ENCODE measurements at places on chromosomes 7 and 10. TPM values are rescaled to one million over a fixed set of nuclear protein-coding genes. Genes with fewer than 3 reads are reported as not detected.

DNA sequence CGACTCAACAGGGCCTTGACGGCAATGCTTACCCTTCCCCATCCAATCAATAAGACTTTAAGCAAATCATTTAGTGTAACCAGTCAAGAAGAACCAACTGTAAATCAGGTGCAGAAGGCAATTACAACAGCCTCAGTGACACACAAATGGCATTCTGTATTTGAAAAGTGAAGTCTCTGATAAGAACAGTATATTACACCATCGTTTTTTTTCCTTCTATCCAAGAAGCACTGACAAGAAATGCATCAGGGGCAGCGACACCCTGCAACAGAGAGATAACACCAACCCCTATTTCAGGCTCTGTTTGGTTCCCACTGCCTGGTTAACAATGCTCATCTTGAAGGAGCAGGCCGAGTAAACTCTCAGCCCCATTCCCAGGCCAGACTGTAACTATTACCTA lies 204.0 kb upstream of the AOAH start:
- no peak for DNase-seq

DNA sequence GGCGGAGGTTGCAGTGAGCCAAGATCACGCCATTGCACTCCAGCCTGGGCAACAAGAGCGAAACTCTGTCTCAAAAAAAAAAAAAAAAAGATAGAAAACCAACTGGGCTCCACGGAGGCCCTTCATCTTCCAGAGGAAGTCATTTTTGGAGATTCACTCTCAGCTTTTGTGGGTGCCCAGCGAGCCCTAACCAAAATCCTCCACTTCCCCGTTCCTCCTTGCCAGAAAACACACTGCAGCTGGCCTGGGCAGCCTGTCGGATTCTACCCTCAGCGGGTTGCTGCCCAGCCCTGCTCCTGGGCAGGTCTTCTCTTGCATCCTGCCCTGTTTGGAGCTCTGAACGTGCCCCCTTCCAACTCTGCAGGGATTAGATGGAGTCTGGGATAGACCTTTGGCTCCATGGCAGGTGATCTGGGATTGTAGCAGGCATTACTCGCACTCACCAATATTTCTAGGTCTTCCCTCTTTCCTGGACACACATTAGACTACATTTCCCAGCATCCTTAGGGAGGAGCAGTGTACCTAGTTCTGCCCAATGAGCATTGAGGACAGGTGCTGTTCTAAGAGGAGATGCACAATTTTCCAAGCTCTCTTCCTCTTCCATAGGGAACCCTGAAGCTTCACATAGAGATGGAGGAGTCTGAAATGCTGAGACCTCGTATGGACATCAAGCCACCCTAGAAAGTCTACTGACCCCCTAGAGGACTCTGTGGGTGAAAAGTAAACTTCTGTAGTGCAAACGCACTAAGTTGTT lies 4.6 kb downstream of the GRID2IP start:
- DNase-seq: no peak

DNA sequence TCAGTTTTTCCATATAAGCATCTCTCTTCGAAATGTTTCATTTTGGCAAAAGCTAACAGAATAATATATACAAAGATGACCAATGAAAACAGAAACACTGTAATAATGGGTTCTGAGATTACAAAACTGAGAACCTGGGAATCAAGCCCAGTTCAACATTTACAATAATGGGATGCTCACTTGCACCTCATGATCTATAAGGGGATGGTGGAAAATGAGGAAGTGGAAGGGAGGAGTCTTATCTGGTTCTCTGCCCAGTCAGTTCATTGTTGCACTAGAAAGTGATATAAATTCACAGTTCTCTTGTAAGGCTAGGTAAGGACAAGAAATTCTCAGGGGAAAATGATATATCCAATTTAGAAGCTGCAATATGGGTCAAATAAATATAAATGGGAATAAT lies 31.7 kb upstream of the RHOBTB1 start:
- peak; percentile 65 for DNase-seq

DNA sequence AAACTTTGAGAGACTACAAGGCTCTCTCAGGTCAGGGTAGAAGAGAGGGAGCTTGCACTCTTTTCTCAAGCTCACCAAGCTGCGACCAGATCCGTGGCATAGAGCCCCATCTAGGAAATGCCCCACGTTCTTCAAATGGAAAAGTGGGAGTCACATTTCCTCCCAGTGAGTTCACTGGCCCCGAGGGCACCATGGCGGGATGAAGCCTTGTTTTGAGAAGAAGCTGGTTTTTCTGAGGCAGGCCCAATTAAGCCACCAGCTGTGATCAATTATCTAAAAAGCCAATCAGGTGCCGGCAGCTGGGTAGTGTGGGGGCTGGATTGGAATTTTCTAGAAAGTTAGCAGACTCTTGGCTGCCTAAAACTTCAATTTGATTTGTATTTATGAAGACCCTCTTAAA lies 101.4 kb downstream of the ZNF365 start:
- no peak for DNase-seq

GRCh38 chr10:14001298-14002040 lies 329.3 kb downstream of the FRMD4A start:
- DNase-seq: no peak

DNA sequence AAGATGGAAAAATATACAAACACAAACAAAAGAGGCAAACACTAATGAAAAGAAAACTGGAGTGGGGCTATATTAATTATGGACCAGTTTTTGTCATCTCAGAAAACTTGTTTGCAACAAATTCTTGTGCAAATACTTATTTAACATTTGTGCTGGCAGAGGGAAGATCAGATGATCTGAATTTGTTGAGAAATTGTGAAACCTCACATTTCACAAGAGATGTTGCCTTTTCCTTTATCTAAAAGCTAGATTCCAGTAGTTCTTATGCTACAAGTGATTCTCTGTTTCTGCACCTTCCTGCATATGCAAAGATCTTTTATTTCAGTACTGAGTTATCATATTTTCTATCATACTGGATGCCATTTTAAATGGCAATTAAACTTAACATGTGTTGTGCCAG lies 320.7 kb downstream of the SUGCT start:
- peak; percentile 38 for DNase-seq

GRCh38 chr10:78764436-78764835 lies 304.3 kb upstream of the ZMIZ1 start:
- no peak for DNase-seq

DNA sequence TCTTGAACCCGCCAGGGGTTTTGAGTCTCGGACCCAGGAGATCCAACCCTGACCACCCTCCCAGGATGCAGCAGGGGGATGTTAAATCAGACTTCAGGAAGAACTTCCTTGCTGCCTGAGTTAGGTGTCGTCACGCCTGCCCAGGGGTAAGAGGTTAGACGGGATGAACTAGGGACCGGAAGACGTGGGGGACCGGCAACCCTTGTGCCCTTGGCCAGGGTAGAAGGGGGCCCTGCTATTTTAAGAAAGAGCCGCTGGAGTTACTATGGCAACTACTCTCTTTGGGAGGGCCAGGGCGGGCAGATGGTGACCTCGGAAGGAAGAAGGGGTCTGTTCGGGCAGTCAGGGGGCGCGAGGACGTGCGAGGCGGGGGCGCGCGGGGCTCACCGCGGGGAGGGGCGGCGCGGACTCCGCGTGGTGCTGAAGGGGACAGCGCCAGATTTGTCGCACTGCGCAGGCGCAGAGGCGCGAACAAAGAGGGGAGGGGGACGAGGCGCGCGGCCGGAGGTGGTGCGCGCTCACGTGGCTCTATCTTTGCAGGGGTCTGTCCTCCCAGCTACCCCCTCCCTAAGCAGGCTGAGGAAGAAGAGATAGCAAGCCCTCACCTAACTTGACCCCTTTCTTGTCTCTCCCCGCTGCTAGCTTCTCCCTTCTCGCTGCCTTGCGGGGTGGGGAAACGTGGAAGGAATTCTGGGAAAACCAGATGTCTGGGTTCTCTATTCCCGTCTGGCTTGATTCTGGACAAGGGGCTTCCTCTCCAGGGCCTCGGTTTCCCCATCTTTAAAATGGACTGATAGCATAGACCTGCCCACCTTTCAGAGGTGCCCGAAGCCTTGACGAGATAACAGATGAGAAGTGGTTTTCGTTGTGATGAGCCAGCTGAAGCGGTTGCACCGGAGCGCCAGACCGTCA lies 940 bp upstream of the PSD start:
- no peak for DNase-seq

- peak; percentile 8 for DNase-seq
Observed at GRCh38 chr10:133516057-133516456, 11.1 kb upstream of the CYP2E1 start.

GRCh38 chr10:117373823-117374505 lies 1.3 kb downstream of the PDZD8 start:
- peak; percentile 51 for DNase-seq

GRCh38 chr10:92213049-92213448 lies 77.8 kb downstream of the CPEB3 start:
- DNase-seq: no peak

DNA sequence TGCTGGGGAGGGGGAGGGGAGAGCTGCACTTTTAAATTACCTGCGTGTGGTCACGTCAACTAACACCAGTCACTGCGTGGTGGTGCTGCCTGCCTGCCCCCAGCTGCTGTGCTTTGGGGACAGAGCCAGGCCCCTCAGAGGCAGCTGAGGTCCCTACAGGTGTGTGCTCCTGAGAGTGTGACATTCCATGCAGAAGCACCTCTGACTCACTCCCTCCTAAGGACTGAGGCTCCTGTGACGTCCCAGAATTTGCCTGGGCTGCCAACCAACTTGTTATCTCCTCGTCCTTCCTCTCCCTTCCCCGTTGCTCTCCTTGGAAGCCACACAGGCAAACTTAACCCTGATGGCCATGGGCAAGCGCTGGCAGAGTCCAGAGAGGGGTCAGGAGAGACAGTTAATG lies 563.0 kb downstream of the PARD3 start:
- DNase-seq: no peak

- DNase-seq: no peak
Observed at GRCh38 chr10:132546567-132547420, 9.2 kb downstream of the INPP5A start.

DNA sequence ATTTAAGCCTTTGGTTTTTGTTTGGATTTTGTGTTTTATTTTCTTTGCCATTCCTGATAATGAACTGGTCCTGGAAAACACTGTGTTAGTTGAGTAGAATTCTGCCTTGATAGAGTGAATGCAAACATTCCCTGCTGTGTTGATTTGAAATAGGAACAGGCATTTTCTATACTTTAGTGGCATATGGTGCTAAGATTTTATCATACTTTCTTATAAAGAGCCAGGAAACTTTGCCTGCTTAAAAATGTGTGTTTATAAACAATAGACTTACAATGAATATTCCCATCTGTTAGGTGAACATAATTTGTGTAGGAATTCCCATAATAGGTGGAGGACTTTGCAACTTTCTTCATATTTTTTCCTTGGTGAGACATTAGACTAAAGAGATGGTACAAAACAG lies 333.3 kb downstream of the SDK1 start:
- no peak for DNase-seq

GRCh38 chr10:61943674-61944378 lies 42.3 kb downstream of the ARID5B start:
- DNase-seq: peak; percentile 53

DNA sequence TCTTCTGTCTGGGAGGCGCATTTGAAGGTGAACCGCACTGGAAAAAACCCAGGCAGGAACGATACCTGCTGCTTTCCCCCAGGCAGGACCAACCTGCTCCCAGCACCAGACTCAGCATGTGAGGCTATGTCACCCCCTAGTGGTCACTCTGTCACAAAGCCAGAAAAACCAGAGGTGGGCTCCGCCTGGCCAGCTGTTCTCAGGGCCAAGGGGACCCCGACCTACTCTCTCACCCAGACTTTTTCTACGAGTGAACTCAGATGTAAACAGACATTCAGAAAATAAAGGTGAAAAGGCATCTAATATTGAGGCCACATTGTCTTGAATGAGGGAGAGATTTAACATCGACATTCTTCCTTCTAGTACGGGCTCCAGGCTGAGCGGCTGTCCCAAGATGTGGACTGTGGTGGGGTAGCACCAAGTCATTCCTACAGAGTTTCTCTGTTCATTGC lies 117.3 kb downstream of the PRKAG2 start:
- peak; percentile 65 for DNase-seq

DNA sequence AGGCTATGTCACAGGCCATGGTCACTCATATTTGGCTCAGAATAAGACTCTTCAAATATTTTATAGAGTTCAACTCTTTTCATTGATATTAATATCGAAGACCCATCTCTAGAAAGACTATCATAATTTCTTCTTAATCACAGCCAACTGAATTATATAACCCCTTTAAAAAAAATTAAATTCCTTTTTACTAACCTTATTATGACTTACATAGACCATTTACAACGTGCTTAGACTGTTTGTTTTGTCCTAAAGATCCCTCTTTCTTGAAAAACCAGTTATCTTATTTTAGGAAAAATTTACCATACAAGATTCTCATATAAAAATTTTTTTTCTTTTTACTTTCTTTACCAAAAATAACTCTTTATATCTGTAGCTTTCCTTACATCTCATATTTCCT lies 10.2 kb upstream of the TMEM254 start:
- no peak for DNase-seq

DNA sequence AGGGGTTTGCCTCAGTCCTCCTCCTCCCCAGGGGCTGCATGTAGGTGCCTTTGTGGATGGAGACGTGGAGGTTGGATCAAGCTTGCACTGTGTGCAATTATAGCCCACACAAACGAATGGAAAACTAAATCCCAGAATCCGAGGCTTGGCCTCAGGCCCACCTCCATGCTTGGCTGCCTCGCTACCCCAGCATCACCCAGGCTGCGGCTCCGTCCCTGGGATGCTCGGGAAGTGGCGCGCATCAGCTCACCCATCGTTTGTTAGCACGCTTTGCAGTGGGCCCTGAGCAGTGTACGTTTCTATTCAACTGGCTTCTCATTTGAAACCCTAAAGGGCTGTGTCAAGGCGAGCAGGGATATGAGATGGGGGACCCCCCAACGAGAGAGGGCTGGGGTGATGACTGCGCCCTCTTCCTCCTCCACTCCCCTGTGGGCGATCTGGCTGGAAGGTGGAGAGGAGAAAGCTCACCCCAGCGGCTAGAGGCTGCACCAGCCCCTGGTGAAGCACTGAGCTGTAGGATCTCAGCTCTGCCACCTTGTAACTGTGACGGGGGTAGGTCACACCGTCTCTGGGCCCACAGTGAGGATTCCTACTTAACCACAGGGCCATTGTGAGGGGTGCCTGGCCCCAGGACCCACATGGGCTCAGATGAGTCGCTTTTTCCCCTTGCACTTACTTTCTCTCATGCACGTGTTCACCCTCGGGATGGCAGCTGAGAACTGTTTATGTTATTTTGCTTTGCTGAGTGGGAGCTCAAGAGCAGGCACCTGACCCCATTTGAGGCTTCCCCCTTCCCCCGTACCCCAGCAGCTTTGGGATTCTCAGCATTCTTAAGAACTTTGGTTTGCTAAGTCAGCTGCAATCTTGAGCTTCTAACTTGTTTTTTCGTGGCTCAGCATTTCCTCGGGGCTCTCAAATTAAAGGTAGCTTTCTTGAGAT lies 12.7 kb upstream of the BTBD16 start:
- peak; percentile 69 for DNase-seq

GRCh38 chr10:13383399-13383761 lies 35.3 kb upstream of the SEPHS1 start:
- no peak for DNase-seq

- no peak for DNase-seq
Observed at GRCh38 chr10:48511875-48512231, 93.0 kb downstream of the ARHGAP22 start.

LRRC17 gene
- total RNA-seq: 280 TPM

CHN2 gene
- not detected for total RNA-seq

ACBD7 gene
- total RNA-seq: 1.1 TPM

TSPAN12 gene
- 0.72 TPM for total RNA-seq

WASL gene
- 2.3 TPM for total RNA-seq

LOXL4 gene
- 20.8 TPM for total RNA-seq

ABCB1 gene
- 0.90 TPM for total RNA-seq

LIPN gene
- total RNA-seq: not detected

WEE2 gene
- total RNA-seq: not detected

UNC5B gene
- 1.6 TPM for total RNA-seq

FAM180A gene
- 1.4 TPM for total RNA-seq

ZNF138 gene
- total RNA-seq: 3.6 TPM

CUZD1 gene
- 0.56 TPM for total RNA-seq
